ENCODE measurements at places on chromosomes 1 and 21. TPM values are rescaled to one million over a fixed set of nuclear protein-coding genes. Genes with fewer than 3 reads are reported as not detected.

Gene GJC2
- total RNA-seq, result 0.72 TPM

Gene S100A1
- total RNA-seq, result not detected

Gene STIL
- 20.4 TPM for total RNA-seq

Gene SAMSN1
- not detected for total RNA-seq

Gene UBXN10
- not detected for total RNA-seq

Gene CLCA1
- total RNA-seq, result not detected

Gene MPZ
- 54.3 TPM for total RNA-seq

Gene DDX59
- total RNA-seq, result 46.0 TPM

Gene MMP23B
- total RNA-seq, result 0.78 TPM

Gene HLX
- 0.42 TPM for total RNA-seq

Gene NTNG1
- 0.27 TPM for total RNA-seq

Gene TFAP2E
- total RNA-seq, result 0.40 TPM

Gene DNM3
- total RNA-seq, result 0.12 TPM

Gene AGT
- not detected for total RNA-seq

Gene ROR1
- 1.6 TPM for total RNA-seq

Gene OR2L3
- total RNA-seq, result not detected

Gene GPX7
- 0.07 TPM for total RNA-seq

Gene FAM151A
- not detected for total RNA-seq

Gene RUNX3
- not detected for total RNA-seq

Measured in NCI-H460 (cell line).